CD4-positive, alpha-beta T cell treated with Interleukin-4 for 1 hour (primary cell): ENCODE measurements at places on chromosomes 2 and 18.

DNA sequence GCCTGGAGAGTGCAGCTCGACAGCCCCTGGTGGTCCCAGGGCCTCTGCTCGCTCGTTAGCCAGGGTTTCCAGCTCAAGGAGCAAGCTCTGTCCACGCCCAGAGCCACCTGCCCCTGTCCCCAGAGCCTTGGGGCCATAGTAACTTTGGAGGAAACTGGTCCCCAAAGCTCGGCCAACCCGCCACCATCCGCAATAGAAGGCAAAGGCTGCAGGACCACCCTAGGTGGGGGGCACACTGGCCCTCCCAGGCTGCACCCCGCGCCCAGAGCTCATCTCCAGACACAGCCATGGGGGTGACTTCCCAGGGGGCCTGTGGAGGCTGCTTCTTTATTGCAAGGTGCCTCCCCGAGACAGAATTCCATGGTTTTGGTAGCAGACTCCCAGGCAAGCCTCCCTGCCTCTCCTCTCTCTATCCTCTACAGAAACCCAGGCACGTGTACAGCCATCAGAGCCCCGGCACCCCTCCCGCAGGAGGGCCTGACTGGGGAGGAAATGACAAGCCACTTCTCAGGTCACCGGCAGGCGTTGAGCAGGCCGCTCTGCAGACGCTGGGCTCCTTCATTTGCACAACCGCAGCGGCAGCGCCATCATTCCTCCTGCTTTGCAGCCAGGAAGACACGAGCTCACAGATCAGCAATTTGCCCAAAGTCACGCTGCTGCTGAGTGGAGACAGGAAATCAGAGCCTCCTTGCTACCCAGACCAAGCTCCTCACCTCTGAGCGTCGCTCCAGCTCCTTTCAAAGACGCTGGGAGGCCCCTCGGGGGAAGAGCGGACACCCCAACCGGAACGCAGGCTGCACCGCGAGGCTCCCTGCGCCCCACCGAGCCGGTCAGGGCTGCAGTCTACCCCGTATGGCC lies 80.2 kb downstream of the NDUFA10 start:
- DNase-seq, result peak; percentile 19

GRCh38 chr18:59516356-59517155 lies 157.5 kb upstream of the LMAN1 start:
- no peak for DNase-seq

- no peak for DNase-seq
Observed at GRCh38 chr2:35114765-35115164, 1240.8 kb upstream of the CRIM1 start.

DNA sequence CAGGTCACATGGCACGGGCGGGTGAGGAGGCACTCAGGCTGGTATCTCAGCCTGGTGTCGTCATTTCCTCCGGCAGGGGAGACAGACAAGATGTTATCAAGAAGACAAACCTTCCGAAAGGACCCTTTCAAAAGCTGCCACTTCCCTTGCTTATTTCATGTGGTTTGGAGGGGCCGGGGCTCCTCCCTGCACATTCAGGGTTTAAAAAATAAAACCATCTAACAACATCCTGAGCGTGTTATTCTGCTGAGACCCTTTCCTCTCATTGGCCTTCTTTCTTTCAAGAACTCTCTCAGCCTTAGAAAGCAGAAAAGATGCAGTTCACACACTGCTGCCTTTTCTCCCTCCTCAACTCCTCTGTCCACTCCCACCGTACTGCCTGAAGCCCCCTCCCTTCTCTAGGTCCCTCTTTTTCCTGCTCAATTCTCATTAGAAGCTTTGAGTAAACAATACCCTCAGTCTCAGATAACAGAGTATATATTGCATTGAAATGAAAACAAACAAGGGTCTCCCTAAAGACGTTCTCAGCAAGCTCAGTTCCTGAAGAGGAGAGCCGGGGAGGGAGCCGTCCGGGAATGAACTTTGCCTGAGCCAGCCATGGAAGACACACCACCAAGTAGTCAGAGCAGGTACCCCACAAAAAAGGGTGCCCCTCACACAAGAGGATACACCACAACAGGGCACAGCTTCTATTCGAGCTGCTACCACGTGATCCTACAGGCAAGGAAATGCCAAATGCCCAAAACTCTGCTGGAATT lies 9.7 kb downstream of the SMAD7 start:
- peak; percentile 95 for DNase-seq

GRCh38 chr2:145034511-145034910 lies 514.6 kb upstream of the ZEB2 start:
- DNase-seq, result no peak

GRCh38 chr2:229387866-229388265 lies 116.8 kb upstream of the PID1 start:
- no peak for DNase-seq

GRCh38 chr2:207477896-207478295 lies 51.9 kb upstream of the CREB1 start:
- DNase-seq, result no peak

DNA sequence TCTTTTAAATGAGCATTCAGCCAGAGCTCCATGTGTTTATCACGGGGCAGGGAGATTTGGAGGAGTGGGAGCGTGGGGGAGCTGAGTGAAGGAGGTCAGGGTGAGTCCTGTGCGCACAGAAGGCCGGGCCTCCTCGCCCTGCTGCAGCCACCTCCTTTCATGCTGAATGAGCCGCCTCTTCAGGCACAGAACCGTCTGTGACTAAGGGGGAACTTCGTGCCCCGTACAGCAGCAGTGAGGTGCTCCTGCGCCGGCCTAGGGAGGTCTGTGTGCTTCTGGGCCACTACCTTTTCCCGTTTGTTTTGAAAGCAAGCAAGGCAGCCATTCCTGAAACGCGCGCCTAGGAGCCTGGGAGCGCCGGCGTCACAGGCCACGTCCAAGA lies 27.1 kb upstream of the ZNF516 start:
- DNase-seq, result no peak

DNA sequence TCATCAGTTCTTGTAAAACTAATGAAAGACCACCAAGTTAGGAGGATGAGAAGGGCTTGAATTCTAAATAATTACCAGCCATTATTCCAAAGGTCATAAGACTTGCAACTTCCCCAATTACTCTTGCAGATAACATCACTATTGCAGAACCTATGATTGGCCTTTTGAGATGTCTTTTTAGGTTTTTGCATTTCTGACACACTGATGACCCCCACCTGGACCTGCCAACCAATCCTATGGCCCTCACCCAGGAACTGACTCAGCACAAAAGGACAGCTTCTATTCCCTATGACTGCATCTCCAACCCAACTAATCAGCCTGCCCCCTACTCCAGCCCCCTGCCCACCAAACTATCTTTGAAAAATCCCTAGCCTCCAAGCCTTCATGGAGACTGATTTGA lies 111.5 kb upstream of the COPS8 start:
- DNase-seq, result no peak

- DNase-seq, result no peak
Observed at GRCh38 chr2:86633155-86633651, 9.5 kb upstream of the RNF103 start.

- no peak for DNase-seq
Observed at GRCh38 chr2:239266779-239267287, 134.0 kb downstream of the HDAC4 start.

GRCh38 chr2:158677542-158677941 lies 117.6 kb upstream of the DAPL1 start:
- DNase-seq, result no peak

DNA sequence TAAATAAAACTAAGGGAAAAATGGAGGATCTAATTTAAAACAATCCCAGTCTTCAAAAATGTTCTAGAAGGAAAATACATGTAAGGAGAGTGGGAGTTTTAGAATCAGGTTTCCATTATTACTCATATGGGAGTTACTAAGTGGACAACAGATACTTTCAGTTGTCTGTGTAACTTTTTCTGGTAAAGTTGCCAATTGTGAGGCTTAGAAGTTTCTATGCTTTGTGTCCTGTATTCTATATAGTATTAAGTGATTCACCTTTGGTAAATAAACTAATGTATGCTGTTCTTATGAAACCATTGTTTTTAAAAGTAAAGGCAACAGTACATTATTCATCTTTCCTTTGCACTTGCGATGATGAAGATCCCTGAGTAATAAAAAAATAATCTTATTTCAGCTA lies 274.9 kb downstream of the NR4A2 start:
- DNase-seq, result no peak

DNA sequence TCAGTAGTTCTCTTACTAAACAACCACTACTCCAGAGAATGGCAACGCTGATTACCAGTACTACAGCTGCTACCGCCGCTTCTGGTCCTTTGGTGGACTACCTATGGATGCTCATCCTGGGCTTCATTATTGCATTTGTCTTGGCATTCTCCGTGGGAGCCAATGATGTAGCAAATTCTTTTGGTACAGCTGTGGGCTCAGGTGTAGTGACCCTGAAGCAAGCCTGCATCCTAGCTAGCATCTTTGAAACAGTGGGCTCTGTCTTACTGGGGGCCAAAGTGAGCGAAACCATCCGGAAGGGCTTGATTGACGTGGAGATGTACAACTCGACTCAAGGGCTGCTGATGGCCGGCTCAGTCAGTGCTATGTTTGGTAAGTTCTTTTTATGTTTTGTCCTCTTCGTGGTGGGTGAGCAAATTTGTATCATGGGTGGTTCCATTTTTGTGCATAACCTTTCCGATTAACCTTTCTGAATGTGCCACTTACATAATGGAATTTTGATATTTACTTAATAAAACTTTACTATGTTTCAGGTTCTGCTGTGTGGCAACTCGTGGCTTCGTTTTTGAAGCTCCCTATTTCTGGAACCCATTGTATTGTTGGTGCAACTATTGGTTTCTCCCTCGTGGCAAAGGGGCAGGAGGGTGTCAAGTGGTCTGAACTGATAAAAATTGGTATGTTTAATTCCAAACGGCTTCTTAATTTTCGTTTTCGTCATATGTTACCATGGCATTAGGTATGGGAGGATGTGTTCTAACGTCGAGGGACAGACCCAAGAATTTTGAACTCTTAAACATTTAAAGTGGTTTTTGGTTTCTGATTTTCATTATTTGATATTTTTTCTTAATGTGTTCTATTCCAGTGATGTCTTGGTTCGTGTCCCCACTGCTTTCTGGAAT lies 1.3 kb downstream of the SLC20A1 start:
- no peak for DNase-seq

DNA sequence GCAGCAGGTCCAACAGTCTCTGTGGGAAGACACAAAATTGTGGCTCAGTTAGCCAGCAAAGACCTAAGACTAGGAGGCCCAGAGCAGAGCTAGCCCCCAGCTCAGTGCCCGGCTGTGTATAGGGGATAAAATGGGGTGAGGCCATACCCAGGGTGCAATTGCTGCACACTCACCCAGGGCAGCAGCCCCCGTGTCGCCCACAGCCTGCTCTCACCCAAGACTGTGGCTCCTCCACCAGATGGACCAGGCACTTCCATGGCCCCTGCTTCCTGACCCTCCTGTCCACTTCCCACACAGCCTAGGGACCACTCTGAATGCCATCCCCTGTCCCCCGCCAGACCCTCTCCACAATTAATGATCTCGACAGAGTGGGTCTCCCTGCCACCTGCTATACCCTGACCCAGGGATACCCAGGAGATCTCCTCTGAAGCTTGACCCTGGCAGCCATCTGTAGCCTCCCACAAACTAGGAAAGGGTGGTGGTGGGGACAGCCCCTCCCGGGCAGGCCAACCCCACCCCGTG lies 85.7 kb downstream of the HS1BP3 start:
- no peak for DNase-seq

DNA sequence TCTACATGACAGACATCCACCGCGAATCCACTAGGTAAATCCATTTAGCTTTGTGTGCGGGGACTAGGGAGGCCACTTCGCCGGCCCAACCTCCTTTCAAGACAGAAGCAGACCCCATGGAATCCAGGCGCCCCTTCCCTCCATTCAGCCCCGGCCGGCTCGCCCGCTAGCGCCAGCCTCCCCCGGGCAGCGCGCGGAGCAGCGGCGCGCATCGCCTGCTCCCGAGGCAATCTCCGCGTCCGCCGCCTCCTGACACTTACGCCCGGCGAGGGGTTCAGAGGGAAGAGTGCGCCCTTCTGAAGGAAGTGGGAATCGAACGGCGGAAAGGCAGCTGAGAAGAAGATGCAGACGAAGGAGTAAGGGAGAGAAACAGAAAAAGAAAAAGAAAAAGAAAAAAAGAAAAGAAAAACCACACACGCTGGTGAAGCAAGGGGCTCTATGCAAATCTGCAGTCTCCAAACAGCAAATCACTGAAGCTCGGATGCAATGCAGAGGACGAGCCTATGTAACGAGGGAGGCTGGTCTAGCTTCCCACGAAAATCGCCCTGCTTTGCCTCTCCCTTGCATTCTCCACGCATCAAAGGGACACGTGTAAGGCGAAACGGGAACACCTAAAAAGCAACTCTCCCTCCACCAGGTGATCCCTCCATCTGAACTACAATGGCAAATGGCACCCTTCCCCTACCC lies 684.4 kb downstream of the NRXN1 start:
- no peak for DNase-seq

DNA sequence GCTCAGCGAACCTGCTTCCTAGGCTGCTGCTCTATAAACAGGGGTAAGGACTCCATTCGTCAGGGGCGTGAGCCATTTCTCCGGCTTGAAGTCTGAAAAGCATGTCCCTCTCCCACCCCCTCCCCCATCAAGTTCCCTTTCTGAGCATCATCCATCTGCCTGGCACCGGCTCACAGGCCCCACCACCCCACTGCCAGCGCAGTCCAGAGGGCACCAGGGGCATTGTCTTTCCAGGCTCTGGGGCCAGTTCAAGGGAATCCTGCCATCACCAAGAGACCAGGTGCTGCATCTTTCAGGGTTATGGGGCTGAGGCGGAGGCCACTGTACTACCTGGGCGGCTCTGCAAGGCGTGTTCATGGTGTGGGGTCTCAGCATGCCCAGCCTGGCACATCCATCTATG lies 64.7 kb upstream of the EDAR start:
- DNase-seq, result no peak

DNA sequence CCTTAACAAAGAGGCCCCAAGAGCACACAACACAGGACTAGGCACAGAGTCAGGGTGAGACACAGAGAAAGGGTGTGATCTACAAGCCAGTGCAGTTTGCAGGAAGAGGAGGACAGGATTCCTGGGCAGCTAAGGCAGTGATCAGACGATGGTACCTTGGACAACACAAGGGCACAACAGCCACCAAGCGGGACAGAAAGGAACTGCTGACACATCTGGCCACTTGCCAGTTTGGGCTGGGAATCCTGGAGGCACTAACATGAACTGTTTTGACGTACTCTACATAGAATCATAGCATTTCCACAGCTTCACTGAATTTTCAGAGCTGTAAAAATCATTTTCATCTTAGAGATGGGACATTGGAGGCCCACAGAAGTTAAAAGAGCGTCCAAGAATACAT lies 221.5 kb upstream of the SLC35G4 start:
- no peak for DNase-seq

DNA sequence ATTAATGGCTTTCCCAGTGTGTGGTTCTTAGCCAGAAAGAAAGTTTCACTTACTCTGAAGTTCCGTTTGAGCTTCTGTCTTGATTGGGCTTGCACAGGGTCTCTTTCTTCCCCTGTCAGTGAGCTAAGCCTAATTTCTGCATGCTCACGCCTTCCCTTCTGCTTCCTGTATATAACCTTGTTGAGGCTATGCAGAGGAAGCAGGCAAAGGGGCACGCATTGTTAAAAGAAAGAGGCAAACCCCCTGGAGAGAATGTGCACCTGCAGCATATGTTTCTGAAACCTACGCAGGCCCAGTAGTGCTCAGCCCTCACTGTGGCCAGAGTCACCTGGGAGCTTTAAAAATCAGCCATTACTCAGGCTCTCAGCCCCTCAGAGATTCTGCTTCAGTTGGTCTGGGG lies 14.5 kb upstream of the PLA2R1 start:
- no peak for DNase-seq

GRCh38 chr2:192038110-192038509 lies 156.6 kb downstream of the TMEFF2 start:
- no peak for DNase-seq

GRCh38 chr18:65817178-65817577 lies 66.4 kb downstream of the CDH7 start:
- no peak for DNase-seq

GRCh38 chr18:76064998-76065397 lies 430.0 kb downstream of the ZNF516 start:
- DNase-seq, result no peak

GRCh38 chr2:40317046-40317445 lies 134.8 kb downstream of the SLC8A1 start:
- no peak for DNase-seq
